ENCODE measurements at places on chromosomes 3 and 15.

GRCh38 chr3:87614998-87615397 is 338.6 kb upstream of the POU1F1 start:
- DNase-seq = no peak

GRCh38 chr15:57697588-57697987 is 8.9 kb upstream of the POLR2M start:
- DNase-seq = no peak

GRCh38 chr15:39364721-39365120 is 216.2 kb upstream of the THBS1 start:
- DNase-seq = no peak

DNA sequence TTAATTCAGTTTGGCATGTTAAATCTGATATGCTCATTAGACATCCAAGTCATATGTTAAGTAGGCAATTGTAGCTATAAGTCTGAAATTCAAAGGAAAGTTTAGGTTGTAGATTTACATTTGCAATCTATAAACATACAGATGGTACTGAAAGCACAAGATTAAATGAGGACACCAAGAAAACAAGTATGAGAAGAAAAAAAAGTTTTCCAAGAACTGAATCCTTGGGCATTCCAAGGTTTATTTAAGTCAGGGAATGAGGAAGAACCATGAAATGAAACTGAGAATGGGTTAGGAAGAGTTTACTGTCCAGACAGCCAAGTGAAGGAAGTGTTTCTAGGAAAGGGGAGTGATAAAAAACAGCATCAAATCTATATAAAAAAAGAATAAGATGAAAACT is 756.1 kb upstream of the DPPA4 start:
- no peak for DNase-seq
